Stimulated activated CD8-positive, alpha-beta memory T cell treated with anti-CD3 and anti-CD28 coated beads, Interleukin-7, amount 100 ng/mL, for 1 hour (primary cell): ENCODE measurements at places on chromosomes 1 and 21.

GRCh38 chr1:64172458-64172983 is 30.9 kb upstream of the UBE2U start:
- no peak for DNase-seq

DNA sequence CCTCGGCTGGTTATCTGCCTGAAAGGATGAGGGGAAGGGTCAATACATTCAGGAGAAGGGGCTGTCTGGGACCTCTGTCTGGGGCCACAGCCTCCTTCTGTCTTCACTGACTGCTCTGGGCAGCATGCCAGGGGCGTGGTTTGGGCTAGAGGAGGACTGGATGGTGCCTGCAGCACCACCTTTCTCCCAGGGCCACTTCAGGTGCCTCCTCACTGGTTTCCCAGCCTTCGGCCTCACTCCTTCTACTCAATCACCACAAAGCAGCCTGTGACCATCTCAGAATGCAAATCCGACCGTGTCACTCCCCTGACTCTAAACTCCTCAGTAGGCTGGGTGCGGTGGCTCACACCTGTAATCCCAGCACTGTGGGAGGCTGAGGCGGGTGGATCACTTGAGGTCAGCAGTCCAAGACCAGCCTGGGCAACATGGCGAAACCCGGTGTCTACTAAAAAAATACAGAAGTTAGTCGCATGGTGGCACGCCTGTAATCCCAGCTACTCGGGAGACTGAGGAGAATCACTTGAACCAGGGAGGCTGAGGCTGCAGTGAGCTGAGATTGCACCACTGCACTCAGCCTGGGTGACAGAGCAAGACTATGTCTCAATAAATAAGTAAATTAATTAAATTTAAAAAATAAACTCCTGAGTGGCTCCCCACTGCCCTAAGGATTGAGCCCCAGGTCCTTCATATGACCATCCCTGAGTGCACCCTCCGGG is 50.1 kb upstream of the ECE1 start:
- DNase-seq = no peak

DNA sequence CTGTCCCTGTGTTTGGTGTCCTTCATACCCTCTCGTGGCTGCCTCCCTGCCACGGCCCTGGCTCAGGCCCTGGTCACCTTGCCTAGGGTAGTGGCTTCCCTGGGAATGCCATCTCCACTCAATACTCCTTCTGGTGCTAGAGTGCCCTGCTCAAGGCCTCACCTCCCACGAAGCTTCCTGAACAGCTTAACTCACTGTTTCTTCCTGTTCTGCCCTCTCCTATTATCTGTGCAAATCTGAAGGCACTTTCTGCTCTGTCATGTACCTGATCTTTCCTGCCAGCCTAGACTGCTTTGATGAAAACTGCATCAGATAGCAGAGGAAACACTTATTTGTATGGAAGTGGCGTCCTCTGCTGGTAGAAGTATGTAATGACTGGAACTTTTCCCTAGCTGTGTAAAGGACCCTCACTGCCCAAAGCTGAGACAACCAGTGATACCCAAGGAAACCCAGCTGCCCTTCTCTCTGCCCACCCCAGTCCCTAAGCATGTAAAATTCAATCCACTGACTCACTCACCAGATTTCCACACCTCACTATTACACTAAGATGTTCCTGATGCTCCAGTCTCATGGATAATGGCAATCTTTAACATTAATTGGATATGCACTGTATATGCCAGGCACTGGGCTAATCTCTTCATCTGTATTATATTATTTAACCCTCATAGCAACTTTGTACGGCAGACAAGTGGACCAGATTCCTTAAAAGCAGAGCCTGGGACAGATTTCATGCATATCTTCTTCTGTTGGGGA is 36.2 kb upstream of the BTG2 start:
- no peak for DNase-seq

GRCh38 chr1:241366196-241366595 is 9.2 kb upstream of the RGS7 start:
- DNase-seq = no peak

DNA sequence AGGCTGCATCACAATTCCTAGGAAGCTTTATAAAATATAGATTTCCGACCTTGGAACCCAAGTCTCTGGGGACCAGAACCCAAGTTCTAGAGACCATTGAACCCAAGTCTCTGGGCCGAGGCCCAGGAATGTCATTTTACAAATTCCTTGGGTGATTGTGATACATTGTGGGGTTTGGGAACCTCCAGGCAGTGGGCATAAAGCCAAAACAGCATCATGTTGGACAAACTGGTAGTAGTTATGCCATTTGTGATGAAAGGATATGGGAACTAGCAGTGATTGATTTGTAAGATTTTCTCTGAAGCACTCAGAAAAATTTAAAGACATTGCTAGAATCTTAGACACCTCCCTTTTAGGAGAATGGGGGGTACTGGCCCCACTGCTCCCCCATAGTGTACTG is 160.2 kb downstream of the HIVEP3 start:
- no peak for DNase-seq

- DNase-seq = no peak
Observed at GRCh38 chr1:198007011-198007410, 89.8 kb downstream of the LHX9 start.

GRCh38 chr1:10835421-10835820 is 39.0 kb upstream of the CASZ1 start:
- DNase-seq = no peak

DNA sequence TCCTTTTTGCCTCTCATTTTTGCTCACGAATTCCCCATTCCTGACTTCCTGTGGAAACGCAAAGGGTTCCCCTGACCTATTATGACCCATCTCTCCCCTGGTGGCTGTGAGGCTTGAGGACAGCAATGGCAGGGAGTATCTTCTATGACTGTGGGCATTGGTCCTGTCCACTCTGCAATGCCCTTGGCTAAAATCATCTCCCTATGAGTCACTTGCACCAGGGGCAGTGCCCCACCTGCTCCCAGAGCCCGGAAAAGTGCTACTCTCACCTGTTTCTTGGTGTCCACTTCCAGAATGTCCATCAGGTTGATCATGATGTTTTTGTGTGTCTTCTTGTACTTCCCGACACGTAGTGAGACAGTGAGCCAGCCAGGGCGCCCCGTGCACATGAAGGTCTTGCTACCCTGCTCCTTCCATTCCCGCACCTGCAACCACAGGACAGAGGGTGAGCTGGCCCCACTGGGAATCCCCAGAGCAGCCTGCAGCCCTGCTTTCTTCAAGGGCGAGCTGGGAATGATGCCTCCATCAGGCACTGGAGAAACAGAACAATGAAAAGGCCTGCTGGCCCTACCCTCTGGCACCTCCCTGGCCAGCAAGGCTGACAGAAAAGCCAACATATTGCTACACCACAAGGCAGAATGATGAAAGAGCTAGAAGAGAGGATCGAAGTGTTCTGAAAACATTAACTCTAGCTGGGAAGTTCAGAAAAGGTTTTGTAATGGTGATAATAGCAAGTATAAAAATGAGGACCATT is 3.5 kb downstream of the DHCR24 start:
- DNase-seq = no peak

GRCh38 chr1:46001081-46001785 is 131.2 kb downstream of the PIK3R3 start:
- no peak for DNase-seq

DNA sequence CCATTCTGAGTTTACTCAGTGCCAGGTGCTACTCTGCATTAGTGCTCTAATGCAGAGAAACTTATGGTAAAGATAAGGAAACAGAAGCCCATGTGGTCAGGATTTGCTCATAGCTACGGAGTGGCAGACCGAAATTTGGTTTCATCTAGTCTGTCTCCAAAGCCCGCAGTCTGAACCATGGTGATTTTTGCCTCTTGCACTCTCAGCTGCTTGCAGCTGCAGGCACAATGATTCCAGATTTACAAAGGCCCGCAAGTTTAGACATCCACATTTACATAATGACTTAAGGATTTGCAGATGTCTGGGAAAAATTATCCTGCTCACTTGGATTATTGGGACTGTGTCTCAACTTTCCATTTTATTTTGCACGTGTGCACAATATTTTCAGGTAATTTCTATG is 161.3 kb upstream of the KCNJ6 start:
- no peak for DNase-seq

- DNase-seq = no peak
Observed at GRCh38 chr1:236545621-236546169, 21.9 kb downstream of the LGALS8 start.

DNA sequence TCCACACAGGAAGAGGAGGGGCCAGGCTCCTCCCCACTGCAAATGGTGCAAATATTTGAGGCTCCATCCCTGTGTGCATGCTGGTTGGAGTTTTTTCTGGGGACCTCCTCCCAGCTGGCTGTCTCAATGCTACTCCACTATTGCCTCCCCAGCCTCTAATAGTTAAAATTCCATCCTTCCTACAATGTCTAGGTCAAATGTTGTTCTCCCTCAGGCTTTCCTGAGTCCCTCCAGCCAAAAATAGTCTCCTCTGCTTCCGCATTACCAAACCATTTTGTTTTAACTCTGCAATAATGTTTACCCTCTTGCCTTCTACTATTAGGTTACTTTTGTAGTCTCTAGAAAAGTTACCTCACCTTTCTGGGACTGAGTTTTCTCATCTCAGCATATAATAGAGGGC is 29.6 kb upstream of the FMO1 start:
- no peak for DNase-seq

- no peak for DNase-seq
Observed at GRCh38 chr21:42374864-42375499, 8.6 kb upstream of the TFF1 start.

GRCh38 chr1:203428981-203429599 is 46.5 kb upstream of the PRELP start:
- no peak for DNase-seq

DNA sequence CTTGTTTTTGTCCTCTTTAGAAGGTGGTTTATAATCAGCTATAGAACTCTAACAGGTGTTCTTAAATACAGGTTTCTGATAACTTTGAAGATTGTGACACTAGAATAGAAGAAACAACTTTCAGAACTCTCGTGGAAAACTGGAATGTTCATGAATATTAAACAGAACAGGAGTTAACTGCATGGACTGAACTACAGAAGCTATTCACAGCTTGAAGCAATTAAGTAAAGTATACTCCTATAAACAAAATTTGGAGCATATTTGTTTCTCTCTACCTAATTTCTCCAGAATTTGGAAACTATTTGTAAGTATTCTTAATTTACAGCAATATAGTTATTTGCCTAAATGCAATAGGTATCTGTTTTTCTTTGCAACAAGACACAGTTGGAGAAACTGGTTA is 824.8 kb downstream of the ADGRL2 start:
- DNase-seq = no peak

- no peak for DNase-seq
Observed at GRCh38 chr21:36403713-36404112, 18.5 kb downstream of the CHAF1B start.

- peak; percentile 13 for DNase-seq
Observed at GRCh38 chr1:109040989-109041620, 797 bp downstream of the WDR47 start.

DNA sequence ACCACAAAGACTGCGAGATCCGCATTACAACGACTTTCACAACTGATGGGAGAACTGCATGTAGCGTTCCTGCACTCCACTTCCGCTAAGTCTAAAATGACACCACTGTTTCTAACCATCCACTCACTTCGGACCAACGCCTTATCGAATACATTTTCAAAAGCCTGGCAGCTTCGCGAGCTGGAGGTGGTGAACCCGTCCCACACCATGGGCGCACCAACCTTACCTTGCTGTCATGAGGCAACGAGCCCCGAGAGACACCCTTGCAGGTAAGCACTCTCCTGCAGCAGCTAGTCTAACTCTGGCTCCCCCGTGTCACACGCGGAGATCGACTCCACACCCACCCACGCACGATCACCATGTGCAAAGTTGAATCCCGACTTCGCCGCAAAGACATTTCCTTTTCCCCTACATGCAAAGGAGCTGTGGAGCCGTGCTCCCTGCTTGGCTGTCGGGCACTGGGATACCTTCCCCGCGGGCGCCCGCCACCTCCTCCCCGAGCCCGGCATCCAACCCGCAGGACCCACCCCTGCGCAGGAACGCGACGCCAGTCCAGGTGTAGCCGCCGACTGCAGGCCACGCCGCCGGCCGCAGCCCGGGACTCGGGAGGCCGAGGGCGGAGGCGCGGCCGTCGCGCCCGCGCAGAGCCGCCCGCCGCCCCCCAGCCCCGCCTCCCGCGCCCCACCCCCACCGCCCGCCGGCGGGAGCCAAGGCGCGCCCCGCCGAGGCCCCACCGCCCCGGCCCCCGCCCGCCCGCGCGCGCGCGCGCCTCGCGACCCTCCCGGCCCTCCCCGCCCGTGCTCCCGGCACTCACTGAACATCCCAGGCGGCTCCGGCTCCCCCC is 629 bp downstream of the TAF5L start:
- DNase-seq = peak; percentile 2

- no peak for DNase-seq
Observed at GRCh38 chr1:54814571-54814970, 13.4 kb upstream of the TTC22 start.

GRCh38 chr1:215718575-215719287 is 151.6 kb downstream of the KCTD3 start:
- no peak for DNase-seq

DNA sequence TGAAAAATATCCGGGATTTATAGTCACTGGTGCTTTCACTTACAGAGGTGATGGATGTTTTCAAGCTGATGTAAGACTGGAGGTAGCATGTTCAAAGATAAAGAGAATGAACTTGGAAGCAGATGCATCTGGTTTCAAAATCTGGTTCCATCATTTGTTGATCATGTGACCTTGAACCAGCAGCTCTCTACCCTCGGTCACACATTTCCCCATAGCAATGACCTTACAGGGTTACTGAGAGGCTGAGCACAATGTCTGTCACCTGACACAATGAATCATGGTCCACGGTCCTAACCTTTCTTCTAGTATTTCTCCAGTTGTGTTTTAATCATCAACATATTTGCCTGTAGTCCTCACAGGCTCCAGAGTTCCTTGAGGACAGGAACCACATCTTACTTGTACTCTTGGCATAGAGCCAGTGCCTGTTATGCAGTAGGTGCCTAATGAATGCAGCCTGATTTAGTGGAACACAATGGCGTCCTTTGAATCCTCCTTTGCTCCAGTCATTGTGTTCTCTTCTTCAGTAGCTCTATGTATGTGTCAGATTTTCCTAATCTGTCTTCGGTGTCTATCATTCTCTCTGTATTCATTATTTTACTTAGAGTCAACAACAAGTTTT is 667.3 kb downstream of the PTPRU start:
- DNase-seq = no peak

DNA sequence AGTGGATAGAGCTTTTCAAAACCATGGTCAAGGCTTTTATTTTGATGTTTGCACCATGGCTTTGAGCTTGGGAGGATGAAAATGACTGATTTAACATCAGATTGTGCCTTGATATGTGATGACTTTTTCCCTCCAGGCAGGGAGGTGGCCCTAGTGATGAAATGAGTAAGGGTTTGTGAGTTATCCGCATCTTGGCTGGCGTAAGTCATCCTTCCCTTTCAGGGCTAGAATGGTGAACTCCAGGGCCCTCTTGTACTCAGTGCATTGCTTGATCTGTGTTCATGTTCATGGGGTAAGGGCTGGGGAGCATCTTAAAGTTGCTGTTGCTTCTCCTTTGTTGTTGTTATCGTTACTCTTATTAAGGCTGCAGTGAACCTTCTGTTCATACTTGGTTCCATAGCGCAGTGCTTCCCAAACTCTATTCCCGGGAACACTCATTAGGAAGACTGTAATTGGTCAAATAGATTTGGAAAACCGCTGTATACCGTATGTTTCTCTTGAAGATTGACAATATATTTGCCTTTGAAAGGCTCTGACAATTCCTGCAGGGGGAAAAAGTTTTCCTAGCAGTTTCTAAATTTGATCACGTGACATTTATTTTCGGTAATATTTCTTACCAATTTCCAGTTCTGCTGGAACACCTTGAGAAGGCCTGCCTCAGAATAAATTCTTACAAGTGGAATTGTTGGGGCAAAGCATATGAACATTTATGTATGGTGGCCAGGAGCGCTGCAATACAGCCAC is 23.1 kb downstream of the GPR137B start:
- no peak for DNase-seq
